ENCODE measurements at places on chromosomes 5 and 9.

DNA sequence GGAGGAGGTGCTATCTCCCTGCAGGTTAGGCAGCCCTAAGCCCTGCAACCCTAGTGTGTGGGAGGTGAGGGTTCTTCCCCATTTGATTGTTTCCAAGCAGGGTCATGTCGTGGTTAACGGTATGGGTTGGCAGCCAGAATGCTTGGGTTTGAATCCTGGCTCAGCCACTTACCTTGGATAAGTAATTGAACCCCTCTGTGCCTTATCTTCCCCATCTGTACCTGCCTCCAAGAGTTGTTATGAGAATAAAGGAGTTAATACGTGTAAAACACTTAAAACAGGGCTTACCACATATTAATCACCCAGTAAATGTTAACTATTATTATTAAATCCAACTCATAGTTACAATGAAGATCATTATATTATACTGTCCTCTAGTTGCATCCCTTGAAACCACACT, 52.2 kb upstream of the SPATA31E1 start:
- DNase-seq: no peak

- no peak for DNase-seq
Observed at GRCh38 chr9:136363949-136364748, 605 bp upstream of the DNLZ start.

GRCh38 chr9:38292480-38292879, 100.0 kb upstream of the ALDH1B1 start:
- DNase-seq: no peak

GRCh38 chr5:17056141-17056631, 120.1 kb upstream of the MYO10 start:
- no peak for DNase-seq

DNA sequence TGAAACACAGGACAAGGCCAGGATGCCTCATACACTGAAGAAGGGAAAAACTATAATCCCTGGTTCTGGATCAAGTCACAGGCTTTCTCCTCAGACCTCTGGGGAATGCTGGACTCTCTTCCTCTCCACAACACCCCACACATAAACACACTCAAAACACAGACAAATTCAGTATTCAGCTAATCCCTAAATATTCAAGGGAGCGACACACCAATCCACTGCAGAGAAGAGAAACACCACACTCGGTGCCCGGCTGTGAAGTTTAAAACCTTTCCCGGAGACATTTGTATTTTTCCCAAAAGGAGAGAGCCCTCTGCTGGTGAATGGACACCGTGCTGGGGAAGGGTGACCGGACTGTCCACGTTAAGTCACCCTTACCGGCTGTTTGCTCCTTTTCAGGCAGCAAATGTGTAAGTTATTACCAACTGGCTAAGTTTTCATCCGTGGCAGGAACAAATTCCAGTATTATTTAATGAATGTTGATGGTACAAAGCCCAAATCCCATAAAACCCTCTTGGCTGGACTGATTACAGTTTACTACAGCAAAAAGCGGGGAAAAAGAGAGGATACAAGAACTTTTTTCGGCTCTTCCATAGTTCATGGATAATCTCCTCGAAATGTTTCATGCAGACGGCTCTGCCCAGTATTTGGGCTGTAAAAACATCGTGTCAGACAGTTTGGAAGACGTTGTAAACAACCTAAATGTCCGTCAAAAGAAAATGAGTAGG, 130.9 kb upstream of the SLC30A5 start:
- no peak for DNase-seq

GRCh38 chr5:63774939-63775338, 187.3 kb downstream of the HTR1A start:
- DNase-seq: no peak

DNA sequence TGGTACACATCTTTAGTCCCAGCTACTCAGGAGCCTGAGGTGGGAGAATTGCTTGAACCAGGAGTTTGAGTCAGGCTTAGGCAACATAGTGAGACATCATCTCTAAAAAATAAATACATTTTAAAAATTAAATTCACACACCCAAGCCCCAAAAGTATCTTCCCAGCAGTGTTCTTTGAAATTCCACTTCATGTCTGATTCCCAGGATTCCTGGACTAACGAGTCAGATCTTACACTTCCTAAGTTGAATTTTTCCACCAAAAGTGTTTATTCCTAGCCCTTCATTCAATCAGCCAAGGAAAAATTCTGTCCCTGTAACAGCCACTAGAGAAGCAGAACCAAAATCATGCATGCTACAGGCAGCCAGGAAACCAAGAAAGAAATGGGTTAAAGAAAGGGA, 970.9 kb downstream of the EFNA5 start:
- DNase-seq: no peak

DNA sequence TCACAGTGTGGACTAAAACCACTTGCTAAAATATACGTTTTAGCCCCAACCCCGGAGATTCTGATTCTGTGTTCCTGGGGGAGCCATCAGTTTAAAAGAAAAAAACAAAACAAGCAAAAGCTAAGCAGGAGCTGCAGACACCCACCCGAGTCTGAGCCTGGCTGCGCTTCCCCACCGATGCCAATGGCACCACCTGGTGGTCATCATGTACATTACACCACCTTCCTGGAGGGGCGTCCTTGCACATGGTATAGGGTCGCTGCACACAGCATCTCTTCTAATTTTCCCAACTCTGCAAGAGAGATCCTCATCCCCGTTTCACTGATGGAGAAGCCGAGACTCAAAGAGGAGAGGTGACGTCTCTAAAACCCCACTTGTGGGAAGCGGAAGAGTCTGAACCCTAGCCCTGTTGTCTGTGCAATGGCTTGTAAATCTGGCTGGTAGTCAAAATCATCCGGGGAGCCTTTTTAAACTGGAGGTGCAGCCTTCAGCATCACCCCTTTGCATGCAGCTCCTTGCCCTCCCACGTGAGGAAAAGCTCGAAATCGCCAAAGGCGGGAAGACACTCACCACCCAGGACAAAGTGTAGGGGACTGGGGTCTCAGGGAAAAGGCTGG, 23.1 kb upstream of the CNOT6 start:
- peak; percentile 22 for DNase-seq

DNA sequence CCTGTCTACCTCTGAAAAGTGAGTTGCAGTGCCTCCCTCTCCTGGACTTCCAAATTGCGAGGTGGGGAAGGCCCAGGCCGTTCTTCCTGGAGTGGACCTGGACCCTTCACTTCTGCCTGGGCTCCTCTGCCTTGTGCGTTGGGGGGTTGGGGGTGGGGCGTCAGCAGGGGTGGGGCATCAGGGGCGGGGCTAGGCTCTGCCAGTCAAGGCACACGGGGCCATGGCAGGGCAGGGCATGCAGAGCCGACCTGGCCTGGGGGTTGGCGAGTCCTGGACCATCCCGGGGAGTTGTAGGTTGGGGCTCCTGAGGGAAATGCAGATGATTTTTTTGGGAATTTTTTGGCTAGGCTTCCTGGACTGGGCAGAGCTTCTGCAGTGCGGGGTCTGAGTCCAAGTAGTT, 87.1 kb downstream of the EHMT1 start:
- no peak for DNase-seq

GRCh38 chr5:14218897-14219573, 75.9 kb downstream of the TRIO start:
- no peak for DNase-seq

GRCh38 chr9:106758911-106759310, 104.1 kb upstream of the ZNF462 start:
- no peak for DNase-seq

GRCh38 chr5:132751444-132751843, 4.2 kb downstream of the CCNI2 start:
- DNase-seq: no peak

GRCh38 chr9:125652759-125653158, 54.2 kb downstream of the MAPKAP1 start:
- no peak for DNase-seq

GRCh38 chr5:16888694-16889124, 47.4 kb downstream of the MYO10 start:
- DNase-seq: no peak

- no peak for DNase-seq
Observed at GRCh38 chr9:133737071-133737773, 930 bp downstream of the SARDH start.

- no peak for DNase-seq
Observed at GRCh38 chr5:122515709-122516431, 203.8 kb downstream of the SNCAIP start.

GRCh38 chr9:126146254-126147145, 180.1 kb upstream of the MVB12B start:
- no peak for DNase-seq

GRCh38 chr9:87148331-87149104, 201.2 kb upstream of the GAS1 start:
- no peak for DNase-seq

GRCh38 chr5:40578501-40579451, 100.9 kb upstream of the PTGER4 start:
- DNase-seq: peak; percentile 8

DNA sequence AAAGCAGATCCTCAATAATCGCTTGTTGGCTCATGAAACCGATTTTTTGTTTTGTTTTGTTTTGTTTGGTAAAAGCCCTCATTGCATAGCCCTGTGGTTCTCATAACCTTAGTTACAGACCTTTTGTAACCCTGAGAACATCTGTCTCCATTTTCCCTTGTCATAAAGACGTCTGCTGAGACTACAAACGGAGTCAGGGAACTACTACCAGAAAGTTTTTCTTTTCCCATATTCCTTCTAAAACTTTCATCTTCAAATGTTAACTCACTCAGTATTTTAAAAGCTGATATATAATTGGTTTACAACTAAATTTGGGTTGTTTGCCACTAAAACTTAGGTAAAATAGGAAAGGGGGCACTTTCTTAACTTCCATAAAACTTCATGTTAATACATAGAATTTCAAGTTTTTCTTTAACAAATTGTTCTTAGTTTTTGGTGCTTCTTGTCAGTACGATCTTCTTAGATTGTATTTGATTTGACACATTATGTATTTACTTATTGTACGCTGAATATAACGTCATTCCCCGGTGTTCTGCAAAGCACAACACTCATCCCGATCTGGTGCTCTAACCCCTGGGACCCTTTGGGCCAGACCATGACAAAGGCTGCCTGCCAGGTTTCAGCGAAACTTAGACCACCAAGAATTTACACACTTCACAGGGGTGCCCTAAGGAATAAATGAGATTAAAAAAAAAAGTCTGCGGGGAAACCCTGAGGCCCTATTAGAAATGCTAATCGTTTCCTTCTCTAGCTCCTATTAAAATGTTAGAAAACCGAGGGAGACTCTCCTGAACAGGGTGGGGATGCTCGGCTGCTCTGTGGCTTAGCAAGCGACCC, 1.1 kb upstream of the ANP32B start:
- DNase-seq: no peak

DNA sequence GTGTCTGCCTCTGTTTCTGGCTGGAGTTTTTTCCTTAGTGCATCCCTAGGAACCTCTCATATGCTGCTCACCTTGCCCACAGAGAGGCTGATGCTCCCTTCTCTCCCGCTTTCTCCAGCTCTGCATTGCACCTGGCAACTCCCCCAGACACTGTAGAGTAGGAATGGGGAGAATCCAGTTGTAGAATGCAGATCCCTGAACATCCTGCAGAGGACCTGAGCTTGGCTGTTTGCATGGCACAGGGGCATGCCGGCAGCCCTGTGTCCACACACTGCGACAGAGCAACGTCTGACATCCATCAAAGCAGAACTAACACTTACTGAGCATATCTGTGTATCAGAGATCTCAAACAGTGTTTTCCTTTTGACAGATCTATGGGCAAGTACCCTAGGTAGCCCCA, 19.9 kb downstream of the IDNK start:
- no peak for DNase-seq

DNA sequence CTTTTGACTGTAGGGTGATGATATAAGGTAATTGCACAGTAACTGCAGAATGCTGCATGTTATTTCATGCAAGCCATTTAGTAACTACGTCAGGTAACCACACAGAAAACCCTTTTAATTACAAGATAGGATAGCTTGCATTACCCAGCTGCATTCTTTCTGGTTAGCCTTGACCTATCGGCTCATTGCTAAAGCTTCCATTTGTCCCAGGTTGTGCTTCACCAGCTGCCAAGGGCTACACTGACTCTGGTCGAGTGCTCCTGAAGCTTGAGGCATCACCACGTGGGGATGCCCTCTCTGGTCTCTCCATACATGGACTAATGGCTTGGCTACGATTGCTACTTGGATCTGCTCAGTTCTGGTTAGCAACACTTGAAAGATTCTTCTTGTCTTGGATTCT, 81.1 kb upstream of the SLC12A2 start:
- no peak for DNase-seq

DNA sequence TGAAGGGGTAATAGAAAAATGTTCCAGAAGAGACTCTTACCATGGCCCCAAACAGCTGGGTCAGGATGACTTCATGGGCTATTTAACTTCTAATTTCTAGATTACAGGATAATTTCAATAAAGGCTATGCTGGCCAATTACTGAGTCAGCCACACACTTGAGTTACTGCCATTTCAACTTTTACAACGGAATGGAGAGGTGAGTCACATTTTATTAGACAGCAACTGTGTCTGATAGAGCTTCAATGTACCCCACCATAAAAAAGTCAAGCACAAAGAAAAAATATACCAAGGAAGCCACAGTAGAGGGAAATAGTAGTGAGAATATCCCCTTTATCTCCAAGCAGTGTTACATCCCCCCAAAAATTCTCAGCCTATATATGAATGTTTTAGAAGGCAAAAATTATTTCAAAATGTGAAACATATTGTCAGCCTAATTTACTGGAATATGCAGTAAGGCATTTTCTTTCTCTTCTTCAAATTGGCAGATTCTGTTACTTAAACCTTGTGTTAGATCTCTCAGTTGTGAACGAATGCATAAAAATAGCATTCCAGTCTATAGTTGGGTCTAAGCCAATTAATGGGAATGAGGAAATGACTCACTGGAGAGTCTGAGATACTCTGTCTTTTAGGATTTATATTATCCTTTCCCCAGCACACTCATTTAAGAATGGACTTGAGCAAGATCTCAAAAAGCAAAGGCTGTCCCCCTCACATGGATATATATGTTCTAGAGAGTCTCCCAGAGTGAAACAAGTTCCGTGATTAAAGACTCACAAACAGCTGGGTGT, 47.1 kb upstream of the RAI14 start:
- no peak for DNase-seq

- DNase-seq: no peak
Observed at GRCh38 chr5:93406971-93407401, 174.0 kb downstream of the NR2F1-AS1 start.

GRCh38 chr5:12335938-12336337, 431.7 kb upstream of the CTNND2 start:
- DNase-seq: no peak

- no peak for DNase-seq
Observed at GRCh38 chr5:178273665-178274541, 41.3 kb upstream of the PHYKPL start.

DNA sequence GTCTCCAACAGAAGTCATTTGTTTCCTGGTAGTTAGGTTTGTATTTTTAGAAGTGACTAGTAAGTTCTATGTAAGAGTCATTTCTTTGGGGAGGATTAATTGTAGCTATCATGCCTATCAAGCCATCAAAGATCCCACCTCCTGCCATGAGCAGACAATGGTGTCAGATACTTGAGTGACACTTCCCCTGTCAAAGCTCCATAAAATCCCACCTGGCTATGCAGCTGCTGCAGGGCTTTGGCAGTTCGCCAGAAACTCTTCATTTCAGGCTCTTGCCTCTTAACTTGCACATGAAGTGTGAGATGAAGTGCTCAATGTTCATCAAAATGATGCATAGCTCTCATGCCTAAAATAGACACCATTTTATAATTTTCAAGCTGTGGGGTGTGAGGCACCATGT, 312.1 kb downstream of the CDH12 start:
- DNase-seq: no peak

- DNase-seq: no peak
Observed at GRCh38 chr9:130920762-130921299, 18.2 kb downstream of the FIBCD1 start.

- DNase-seq: no peak
Observed at GRCh38 chr9:70865471-70865870, 255.9 kb downstream of the TRPM3 start.

- no peak for DNase-seq
Observed at GRCh38 chr9:127185181-127185580, 62.7 kb upstream of the ANGPTL2 start.

All from stimulated activated CD4-positive, alpha-beta T cell treated with anti-CD3 and anti-CD28 coated beads, Interleukin-1b, Interleukin-23, amount 100 ng/mL, for 1 hour (primary cell).